ENCODE measurements at places on chromosomes 6 and 20. TPM values are rescaled to one million over a fixed set of nuclear protein-coding genes. Genes with fewer than 3 reads are reported as not detected.

DNA sequence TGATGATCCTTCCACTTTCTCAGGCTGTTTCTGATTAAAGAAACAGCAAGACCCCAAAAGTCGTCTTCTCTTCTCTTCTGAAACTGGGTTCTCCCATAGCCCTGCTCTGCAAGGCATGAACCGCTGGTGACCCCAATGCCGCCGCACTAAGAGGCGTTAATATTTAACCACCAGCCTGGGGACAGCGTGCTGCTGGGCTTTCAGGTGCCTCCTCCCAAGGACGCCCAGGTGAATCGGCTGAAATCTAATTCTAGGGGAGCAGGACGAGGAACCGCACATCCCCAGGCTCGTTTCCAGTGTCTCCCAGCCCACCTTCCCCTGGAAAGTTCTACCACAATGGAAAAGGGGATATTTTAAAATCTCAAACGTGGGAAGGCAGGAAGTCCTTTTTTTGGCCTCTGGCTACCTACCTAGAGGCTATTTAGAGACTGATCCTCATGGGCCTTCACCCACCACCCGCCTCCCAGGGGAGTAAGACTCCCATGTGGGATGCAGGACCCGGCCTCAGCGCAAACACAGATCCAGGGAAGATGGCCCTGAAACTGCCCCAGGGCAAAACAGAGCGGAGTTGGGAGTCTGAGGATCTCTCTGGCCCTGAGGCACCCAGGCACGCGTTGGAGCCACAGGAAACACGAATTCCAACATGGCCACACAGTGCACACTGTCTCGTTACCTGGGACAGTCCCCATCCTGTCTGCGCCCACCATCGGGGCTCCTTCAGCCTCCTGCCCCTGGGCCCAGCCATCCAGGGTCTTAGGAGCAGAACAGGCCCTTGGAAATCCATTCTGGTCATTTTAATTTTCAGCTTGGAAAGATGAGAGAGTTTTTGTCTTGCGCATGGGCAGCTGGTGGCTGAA lies 56.2 kb downstream of the BMP7 start:
- DNase-seq, result no peak

The NECAB3 gene
- 54.1 TPM for total RNA-seq

DNA sequence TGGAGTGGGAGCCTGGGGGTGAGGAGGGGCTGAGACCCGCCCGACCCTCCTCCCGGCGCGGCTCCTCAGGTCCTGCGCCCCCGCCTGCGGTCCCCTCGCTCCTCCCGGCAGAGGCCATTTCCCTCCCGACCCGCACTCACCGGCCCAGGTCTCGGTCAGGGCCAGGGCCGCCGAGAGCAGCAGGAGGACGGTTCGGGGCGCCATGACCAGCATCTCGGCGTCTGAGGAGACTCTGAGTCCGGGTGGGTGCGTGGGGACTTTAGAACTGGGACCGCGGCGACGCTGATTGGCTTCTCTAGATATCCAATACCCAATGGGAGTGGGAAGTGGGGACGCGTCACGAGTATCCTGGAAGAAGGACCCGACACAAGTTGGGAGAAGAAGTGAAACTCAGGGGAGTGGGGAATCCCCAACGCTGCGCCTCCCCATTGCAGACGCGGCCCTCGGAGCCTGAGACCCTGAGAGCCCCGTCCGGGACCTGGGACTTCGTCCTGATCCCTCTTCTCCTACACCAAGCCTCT lies at the start of gene HLA-B:
Gene HLA-B (minus strand): TSS at position 234 of the 521 bp plus-strand sequence. CDS start 21 bp downstream, at position 213.
- DNase-seq, result peak; percentile 94

The BEND3 gene
- 8.3 TPM for total RNA-seq

The DEFB123 gene
- total RNA-seq, result not detected

DNA sequence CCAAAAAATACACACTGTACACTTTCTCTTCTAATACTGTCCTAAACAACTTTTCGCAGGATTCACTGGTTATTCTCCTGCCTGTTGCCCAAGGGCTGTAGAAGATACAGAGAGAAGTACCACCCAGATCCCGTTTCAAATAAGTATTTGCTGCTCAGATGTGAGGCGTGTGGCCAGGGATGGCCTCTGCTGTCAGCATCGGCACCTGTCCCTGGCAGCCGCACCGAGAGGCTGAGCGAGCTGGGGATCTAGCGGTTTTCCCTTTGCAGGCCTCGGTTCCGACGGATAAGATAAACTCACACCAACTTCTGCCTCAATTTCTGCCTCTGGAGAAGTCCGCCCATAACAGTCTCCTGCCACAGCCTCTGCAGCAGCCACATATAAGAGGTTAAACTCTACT lies 685.2 kb upstream of the AGPAT4 start:
- DNase-seq, result no peak

The ZNF831 gene
- 0.61 TPM for total RNA-seq

- DNase-seq, result peak; percentile 69
These were observed 36.9 kb upstream of the FANCE start for GRCh38 chr6:35415065-35415891.

DNA sequence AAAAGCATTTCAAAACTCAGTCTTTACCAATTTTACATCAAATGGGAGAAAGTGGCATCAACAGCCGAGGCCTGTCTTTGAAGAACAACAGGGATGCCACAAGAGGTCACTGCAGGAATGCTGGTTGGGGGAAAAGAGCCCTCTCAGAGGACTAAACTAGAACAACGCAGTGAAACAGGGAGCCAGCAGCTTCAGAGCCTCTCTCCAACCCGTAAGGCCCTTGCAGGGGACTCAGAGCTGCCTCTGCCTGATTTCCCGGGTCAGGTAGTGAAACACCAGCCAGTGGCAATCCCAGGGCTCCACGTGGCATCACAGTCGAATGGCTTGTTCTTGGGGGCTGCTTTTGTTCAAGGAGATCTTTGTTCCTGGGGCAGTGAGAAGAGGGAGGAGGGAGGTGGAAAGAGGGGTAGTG lies 55.0 kb upstream of the KCNK16 start:
- DNase-seq, result peak; percentile 59

The ERVFRD-1 gene
- total RNA-seq, result 0.09 TPM

The CDK19 gene
- total RNA-seq, result 17.9 TPM

The RFX6 gene
- total RNA-seq, result 1.3 TPM

- DNase-seq, result no peak
These were observed 13.9 kb upstream of the RANBP9 start for GRCh38 chr6:13725570-13725969.

The EPPIN gene
- not detected for total RNA-seq

GRCh38 chr6:54719633-54720032 lies 126.9 kb upstream of the FAM83B start:
- DNase-seq, result no peak

The CLPSL1 gene
- total RNA-seq, result not detected

Measured in left colon (tissue), 2 donors.